ENCODE measurements at places on chromosomes 2 and 18.

GRCh38 chr2:109689182-109689930 is 75.2 kb downstream of the SOWAHC start:
- no peak for DNase-seq

- DNase-seq = no peak
Observed at GRCh38 chr2:7377916-7378569, 460.8 kb downstream of the RNF144A start.

DNA sequence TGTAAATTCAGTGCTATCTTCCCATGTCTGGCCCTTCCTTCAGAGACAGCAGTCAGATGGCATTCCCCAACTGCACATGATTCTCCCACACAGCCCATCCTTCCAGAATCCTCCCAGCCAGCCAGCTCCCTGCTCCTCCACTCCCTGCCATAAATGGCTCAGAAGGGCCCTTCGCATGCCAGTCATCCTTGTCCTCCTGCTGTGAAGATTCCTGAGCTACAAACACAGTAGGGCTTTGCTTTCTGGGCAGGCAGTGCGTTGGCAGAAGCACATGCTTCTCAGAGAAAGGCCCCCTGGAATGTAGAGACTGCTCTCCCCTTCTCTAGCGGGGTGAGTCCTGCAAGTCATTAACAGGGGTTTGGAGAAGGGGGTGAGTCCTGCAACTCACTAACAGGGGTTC is 71.9 kb downstream of the TEX51 start:
- no peak for DNase-seq

GRCh38 chr2:64807417-64807816 is 153.7 kb upstream of the SERTAD2 start:
- DNase-seq = peak; percentile 84

- peak; percentile 29 for DNase-seq
Observed at GRCh38 chr2:176187899-176188773, at the start of gene HOXD1. Gene HOXD1, plus strand, starts transcription at chr2:176188668. Its CDS starts 134 bp downstream, at chr2:176188802.

- DNase-seq = no peak
Observed at GRCh38 chr18:35609236-35609635, 27.7 kb downstream of the GALNT1 start.

DNA sequence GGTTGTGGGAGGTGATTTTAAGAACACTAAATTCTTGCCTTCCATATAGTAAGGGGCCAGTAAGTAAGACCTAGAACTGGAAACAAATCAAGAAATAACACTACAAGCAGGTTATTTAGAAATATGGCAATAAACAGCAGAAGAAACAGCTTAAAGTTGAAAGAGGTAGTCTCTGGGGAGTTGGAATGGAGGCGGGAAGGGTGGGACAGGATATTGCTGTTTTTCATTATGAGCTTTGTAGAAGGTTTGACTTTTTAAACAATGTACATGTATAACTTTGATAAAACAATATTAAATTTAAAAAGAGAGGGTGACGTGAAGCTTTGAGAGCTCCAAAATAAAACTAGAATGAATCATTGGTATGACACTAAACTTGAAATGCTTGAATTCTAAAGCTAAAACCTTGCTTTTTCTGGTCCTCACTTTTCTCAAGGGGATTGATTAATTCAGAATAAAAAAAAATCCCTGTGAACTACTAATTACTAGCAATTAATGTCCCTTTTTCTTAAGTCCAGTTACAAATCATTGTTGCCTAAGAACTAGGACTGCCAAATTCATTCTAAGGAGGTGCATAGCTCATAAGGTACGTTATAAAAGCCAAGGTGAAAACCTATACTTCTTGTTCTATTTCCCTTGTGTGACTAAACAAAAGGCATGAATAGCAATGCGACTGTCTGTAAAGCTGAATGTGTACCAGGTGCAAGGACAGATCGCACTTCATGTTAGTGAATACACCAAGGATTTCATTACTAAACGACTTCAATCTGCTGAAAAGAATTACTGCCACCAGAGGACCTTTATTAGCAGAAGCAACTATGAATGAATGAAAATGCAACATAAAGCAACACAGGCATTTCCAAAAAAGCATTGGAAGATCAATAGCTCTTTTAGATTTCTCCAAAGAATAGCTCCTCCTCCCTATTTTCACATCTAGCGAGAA is 177.5 kb downstream of the RBM43 start:
- DNase-seq = no peak

GRCh38 chr2:174835797-174836255 is 71.6 kb upstream of the CHRNA1 start:
- DNase-seq = peak; percentile 68

GRCh38 chr2:38552259-38552658 is 50.5 kb downstream of the HNRNPLL start:
- no peak for DNase-seq

DNA sequence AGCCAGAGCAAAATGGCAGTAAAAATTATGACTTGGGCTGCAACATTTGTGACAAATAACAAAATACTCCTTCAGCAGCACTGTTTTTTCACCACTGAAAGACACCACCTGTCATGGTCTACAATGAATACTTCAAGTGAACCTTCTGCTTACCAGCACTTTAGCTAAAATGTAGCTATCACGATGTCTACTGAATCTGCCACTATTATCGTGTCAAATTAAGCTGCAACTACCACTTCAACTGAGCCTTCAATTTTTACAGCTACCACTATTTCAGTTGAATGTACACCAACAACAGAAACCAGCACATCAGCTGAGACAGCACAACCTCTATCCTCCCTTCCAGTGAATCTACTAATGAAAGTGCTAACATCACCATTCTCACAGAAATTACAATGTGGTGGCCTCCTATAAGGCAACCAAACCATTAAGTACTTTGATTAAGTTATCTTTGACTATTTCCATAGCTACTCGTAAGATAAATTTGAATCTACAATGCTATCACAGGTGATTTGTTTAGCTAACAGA is 10.8 kb upstream of the DYNAP start:
- DNase-seq = no peak

DNA sequence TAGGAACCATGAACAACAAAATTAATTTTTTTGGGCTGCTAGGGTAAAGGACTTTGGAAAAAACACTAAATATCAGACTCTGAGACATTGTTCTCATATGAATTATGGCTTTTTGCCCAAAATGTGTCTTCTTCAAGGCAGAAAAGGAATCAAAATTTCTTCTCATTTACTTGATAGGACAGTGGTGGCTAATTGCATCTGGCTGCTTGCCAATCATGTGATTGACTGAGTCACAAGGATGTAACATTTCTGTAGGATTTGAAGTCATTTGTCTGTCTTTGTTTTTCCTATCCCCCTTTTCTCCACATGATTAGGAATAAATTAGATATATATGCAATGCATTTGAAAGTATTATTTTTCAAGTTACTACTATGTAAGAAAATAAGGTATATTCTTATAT is 130.2 kb downstream of the SLC4A10 start:
- DNase-seq = no peak

GRCh38 chr2:221629468-221629867 is 57.4 kb upstream of the EPHA4 start:
- no peak for DNase-seq

DNA sequence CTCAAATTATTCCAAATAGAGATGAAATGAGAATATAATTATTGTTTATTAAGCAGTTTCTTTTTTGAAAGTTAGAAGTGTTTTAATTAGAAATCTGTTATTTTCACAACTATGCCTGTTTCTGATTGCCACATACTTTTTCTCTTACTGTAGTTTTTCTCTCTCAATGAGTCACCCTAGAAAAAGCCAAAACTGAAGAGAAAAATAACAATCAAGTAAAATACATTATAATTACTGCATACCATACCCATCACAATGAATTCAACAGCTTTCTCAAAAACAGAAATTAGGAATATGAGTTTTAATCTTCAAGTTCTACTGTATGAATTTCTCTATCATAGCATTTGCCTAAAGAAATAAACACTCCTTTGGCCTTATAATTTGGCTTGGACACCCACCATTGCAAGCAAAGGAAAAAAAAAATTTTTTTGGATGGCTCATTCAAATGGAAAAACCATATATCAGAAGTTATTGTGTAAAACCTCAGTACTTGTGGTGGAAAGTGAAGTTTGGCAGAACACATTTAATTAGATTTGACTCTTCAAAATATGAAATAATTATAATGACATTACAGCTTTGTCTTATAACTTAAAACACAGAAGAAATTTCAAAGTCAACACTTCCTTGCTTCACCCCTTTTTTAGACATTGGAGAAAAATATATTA is 138.5 kb downstream of the DYM start:
- no peak for DNase-seq

GRCh38 chr2:10493075-10493633 is 45.0 kb upstream of the ODC1 start:
- DNase-seq = no peak

GRCh38 chr2:175889701-175890302 is 112.3 kb downstream of the LNPK start:
- DNase-seq = no peak

DNA sequence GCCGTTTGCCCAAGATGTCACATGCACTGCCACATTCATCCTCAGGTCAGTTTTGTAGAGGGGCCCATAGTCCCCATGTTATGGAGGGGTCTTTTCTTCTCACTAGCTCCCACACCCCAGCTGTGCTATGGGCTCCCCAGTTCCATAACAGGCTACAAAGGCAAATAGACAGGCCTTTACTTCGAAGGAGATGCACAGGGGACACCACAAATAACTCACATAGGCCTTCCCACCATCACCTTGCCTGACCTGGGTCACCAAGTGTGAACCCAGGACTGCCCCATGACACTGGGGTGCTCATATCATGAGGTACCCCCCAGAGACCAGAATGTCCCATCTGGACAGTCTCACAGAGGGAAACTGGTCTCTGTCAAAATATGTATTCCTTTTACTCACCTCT is 15.0 kb upstream of the INO80C start:
- DNase-seq = no peak

DNA sequence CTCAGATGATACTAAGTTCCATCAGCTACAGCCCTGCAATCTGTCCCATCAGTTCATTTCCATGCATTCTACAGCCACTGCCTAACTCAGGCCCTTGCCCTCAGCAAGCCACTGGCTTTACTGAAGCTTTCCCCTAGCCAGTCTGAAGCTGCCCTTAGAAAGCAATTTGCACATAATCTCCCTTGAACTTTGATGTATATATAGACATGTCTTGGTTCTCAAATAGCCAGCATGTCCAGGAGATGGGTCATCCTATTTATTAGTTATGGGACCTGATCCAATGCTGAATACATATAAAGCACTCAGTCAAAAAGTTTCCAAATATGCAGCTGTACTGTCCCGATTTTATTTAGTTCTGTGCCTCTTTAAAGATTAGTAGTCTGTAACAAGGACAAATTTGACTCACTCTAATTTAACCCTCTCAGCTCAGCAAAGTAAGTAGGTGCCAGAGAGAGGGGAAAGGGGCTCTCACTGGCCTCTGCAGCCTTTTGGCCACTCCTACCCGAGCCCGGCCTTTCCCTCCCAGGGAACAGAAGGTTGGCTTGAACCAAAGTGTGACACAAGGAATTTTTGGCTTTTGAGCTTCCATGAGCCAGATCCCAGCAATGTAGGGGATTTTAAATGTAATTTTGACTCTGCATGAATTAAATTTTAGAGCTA is 70.7 kb downstream of the CCDC93 start:
- no peak for DNase-seq

DNA sequence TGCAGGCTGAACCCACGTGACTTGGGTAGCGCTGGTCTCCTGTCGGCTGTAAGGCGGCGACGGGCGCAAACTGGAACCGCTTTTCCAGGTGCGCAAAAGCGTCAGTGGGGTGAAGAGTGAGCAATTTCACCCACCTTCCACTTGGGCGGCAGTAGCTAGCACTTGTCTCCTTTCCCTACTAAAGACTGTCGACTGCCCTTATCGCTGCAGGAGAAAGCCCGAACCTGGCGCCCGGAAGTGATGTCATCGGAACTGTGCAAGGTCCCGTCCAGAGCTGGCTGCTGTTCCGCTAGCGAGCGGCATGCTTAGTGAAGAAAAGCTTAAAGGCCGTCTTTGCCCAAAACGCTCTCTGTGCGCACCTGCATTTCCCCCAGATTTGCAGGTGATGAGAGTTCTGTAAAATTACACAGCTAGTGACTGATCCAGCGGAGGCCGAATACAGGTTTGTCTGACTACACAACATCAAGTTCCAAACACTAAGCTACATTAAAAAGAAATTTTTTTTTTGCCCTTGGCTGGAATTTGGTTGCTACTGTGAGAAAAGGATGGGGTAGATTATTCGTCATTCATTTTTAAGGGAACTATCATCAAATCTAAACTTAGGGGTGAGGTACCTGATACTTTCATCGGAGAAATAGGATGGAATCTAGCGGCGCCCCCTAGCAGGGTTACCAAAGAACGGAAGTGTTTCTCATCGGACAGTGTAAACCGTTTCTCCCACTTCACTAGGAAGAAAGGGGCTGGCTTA is at the start of gene OSGEPL1:
Gene OSGEPL1, minus strand, starts transcription at position 242 of the 748 bp plus-strand sequence. CDS start 1,152 bp downstream, outside the sequence.
- peak; percentile 96 for DNase-seq

DNA sequence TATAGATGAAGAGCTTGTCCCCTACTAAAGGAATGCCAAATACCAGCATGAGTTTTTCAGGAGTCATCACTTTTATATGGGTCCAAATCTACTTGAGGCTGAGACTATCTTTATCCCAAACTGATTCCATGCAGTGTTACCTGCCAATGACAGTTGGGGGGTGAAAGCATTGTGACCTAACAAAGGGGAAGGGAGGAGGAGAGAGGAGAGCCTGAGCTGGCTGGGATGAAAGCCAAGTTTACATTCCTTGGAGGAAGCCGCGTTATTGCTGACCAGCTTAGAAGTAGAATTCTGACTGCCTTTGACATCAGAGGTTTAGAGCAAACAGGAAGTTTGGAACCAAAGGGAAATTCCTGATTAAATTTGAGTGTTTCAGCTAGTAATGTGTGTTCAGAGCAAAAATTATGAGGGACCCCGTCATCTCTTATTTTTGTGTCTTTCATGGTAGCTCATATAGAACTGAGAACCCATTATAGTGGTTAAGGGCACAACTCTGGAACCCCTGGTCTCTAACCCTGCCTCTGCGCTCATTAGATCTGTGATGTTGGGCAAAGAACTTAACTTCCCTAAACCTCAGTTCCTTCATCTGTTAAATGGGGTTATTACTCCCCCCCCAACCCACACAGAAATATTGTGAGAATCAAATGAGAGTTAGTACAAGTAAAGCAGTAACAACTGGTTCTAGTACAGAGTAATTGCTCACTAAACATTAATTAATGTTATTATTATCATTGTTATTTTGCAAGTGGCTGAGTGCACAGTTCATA is 199.3 kb upstream of the EPAS1 start:
- no peak for DNase-seq

GRCh38 chr18:6859676-6860422 is 130.3 kb downstream of the ARHGAP28 start:
- DNase-seq = no peak

DNA sequence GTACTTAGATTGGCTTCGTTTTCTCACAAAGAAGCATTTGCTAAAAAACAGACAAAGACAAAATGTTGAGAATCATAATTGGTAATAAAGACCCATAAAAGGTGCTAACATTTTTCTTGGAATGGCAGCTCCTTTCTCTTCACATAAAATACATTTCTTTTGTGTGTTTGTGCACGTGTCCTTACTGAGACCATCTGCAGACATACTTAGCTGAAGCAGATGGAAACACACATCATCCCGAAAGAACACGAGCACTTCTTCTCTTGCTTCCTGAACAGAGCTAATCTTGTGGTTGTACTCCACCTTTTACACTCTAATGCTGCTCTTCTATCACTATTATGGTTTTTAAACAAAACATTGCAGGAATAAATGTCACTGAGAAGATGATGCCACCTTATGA is 142.5 kb downstream of the SPHKAP start:
- no peak for DNase-seq

Measured in activated CD4-positive, alpha-beta T cell treated with anti-CD3 and anti-CD28 coated beads for 36 hours (primary cell).